ENCODE measurements at places on chromosomes 4 and X. TPM values are rescaled to one million over a fixed set of nuclear protein-coding genes. Genes with fewer than 3 reads are reported as not detected.

- H3K4me1 ChIP-seq = peaks cover 11% of the 10 kb centered on the region
- no peak overlapping the region for H3K27ac ChIP-seq
- no peaks in the 10 kb centered on the region for H3K36me3 ChIP-seq
- no peak overlapping the region for H3K4me3 ChIP-seq
- no peaks in the 10 kb centered on the region for H3K27me3 ChIP-seq
Measured at GRCh38 chr4:25448379-25449109, 71.5 kb downstream of the ANAPC4 start.

NHS gene
- 25.6 TPM for total RNA-seq

DNA sequence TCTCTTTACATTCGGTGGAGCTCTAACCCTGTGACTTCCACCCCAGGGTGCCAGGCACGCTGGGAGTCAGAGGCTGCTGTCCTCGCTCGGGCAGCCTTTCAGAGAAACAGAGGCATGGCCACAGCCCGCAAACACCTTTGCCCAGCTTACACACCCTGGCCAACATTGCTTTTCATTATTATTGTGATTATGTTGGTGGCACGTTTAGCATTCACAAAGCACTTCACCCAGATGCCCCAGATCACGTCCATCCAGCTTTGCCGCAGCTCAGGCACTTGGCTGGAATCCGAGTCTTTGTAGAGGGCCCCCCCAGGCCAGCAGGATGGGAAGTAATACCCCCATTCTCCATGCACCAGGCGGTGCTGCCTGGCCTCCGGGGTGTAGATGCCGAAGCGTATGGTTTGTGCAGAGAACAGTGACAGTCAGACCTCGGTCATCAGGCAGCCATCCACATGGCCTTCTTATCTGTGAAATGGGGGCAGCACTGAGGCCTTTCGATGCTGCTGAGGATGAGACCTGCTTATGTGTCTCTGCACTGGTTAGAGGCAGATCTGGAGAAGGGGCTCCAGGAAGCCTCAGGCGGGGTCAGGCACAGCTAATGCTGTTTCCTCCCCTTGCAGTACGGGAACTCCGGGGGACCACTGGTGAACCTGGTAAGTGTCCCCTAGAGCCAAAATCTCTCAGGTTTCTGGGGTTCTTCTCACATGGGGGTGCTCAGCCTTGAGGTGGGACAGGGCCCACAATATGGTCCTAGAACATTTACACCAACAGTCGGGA lies 22.3 kb downstream of the HTRA3 start:
- H3K4me3 ChIP-seq = no peak overlapping the region
- no peaks in the 10 kb centered on the region for H3K4me1 ChIP-seq
- H3K27me3 ChIP-seq = no peaks in the 10 kb centered on the region
- H3K27ac ChIP-seq = no peak overlapping the region
- H3K36me3 ChIP-seq = no peaks in the 10 kb centered on the region

CCKAR gene
- not detected for total RNA-seq

DNA sequence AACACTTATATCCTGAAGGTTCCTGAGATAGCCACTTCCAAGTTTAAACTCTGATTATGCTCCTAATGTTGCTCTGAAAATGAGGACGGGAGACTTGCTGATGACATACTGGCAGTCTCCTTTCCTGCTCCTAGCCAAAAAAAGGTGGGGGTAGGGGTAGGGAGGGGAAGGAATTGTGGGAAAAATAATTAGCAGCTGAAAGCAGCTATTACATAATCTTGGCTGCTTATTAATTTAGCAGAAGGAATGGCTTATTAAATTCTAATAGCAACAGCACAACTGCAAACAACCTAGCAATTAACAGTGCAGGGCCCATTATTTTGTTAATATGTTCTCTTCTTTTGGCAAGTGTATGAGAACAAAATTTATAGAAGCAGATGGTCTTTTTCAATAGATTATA lies 2.0 kb upstream of the AP1S2 start:
- peaks cover 4% of the 10 kb centered on the region for H3K36me3 ChIP-seq
- peak overlapping the region; percentile 34 for H3K4me3 ChIP-seq
- H3K27ac ChIP-seq = peak overlapping the region; percentile 45
- peaks cover 8% of the 10 kb centered on the region for H3K4me1 ChIP-seq

DNA sequence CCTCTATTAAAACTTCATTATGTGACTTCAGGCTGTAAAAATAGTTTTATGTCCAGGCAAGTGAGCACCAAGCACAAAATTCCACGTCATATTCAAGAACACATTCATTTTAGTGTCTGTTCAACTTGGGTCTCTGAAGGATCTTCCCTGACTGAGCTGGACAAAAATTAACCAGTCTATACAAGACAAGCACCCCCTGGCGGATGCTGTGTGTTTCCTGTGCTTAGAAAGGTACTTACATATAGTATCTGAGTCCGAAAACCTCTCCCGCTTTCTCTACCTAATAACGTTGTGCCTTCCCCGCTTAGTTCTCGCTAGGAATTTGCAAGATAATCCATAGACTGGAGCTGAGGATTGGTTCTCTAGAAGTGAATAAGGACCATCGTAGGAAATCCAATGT lies 2214.5 kb upstream of the TENM3 start:
- no peak overlapping the region for H3K4me3 ChIP-seq
- H3K27ac ChIP-seq = no peak overlapping the region
- peak; percentile 10 for DNase-seq

DNA sequence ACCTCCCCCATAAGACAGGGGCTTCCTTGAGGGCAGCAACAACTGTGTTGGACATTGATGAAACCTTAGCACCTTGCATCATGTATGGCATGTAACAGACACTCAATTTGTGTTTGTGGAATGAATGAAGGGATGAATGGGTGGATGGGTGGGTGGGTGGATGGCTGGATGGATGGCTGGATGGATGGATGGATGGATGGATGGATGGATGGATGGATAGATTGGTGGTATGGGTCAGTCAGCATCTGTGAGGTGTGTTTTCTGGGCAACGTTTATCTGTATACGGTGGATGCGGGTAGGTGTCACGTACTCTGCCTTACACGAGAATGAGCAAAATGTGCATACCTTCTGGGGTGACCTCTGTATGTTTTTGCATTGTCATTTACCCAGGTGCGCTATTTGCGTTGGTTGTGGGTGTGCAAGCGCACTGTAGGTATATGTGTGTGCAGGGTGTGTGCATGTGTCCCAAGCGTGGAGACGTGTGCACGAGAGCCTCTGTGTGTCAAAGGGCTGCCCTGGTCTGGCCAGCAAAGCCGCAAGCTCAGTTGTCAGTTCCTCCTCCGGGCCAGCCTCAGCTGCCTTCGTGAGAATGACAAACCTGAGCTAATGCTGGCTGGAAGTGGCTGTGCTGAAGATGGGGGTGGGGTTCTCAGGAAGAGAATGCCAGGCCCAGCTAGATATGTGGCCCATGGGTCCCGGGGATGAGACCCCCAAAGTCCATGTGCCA lies 26.5 kb downstream of the ELF4 start:
- peak; percentile 12 for DNase-seq
- H3K27me3 ChIP-seq = no peaks in the 10 kb centered on the region
- H3K4me1 ChIP-seq = peaks cover 59% of the 10 kb centered on the region

GRCh38 chr4:119977076-119977940 lies 89.3 kb downstream of the MAD2L1 start:
- no peaks in the 10 kb centered on the region for H3K36me3 ChIP-seq
- H3K4me1 ChIP-seq = no peaks in the 10 kb centered on the region
- no peak overlapping the region for H3K4me3 ChIP-seq
- DNase-seq = no peak
- peaks cover 13% of the 10 kb centered on the region for H3K27me3 ChIP-seq
- H3K27ac ChIP-seq = no peak overlapping the region

- no peaks in the 10 kb centered on the region for H3K4me1 ChIP-seq
- no peak for DNase-seq
- peaks cover under 1% of the 10 kb centered on the region for H3K27me3 ChIP-seq
- H3K4me3 ChIP-seq = no peak overlapping the region
Measured at GRCh38 chr4:162959046-162959445, 207.6 kb downstream of the NAF1 start.

DNA sequence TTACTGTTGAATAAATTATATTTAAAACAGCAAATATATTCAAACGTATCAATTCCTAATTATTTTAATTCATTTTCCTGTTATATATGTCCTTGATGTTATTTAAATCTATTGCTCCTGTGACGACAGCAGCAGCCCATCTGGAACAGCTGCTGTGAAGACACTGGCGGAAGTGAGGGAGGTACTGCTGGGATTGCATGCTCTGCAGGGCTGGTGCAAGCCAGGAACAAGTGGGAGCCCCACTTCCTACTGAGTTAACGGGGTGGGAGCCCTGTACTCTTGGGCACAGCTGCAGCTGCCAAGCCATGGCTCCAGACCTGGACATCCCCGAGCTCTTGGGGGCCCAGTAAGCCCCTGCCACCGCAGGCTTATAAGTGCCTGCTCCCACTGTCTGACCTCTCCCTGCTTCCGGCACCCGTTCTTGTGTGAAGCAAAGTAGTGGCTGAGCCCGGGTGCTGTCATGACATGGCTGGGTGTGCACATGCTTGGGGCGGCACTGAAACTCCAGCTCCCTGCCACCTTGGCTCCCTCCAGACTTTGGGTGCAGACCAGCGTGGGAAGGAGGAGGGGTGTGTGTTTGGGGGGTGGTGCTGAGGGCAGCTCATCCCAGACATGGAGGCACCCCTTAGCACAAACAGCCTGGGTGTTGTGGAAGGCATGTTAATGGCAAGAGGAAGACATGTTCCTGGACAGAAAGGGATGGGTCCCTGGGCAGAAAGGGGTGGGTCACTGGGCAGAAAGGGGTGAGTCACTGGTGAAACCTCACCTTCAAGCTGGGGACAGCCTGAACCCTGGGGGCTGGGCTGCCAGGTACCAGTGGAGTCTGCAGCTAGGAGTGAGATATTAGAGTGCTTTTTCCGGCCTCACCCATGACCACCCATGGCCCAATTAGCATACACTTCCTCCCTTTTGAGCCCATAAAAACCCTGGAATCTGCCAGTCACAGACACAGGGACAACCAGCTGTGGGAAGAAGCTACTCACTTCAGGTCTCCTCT lies 1981.3 kb upstream of the IGFBP7 start:
- H3K36me3 ChIP-seq = no peaks in the 10 kb centered on the region
- DNase-seq = no peak
- no peak overlapping the region for H3K27ac ChIP-seq
- no peak overlapping the region for H3K4me3 ChIP-seq

- no peak overlapping the region for H3K4me3 ChIP-seq
- peaks cover 24% of the 10 kb centered on the region for H3K27me3 ChIP-seq
- H3K4me1 ChIP-seq = peaks cover 6% of the 10 kb centered on the region
- peaks cover 2% of the 10 kb centered on the region for H3K36me3 ChIP-seq
Measured at GRCh38 chr4:37481547-37482122, 204.5 kb downstream of the RELL1 start.

- no peak overlapping the region for H3K27ac ChIP-seq
- H3K4me3 ChIP-seq = no peak overlapping the region
- no peaks in the 10 kb centered on the region for H3K4me1 ChIP-seq
- no peak for DNase-seq
- H3K27me3 ChIP-seq = peaks cover 22% of the 10 kb centered on the region
- no peaks in the 10 kb centered on the region for H3K36me3 ChIP-seq
Measured at GRCh38 chr4:183858011-183858615, 47.0 kb upstream of the STOX2 start.

- no peak overlapping the region for H3K27ac ChIP-seq
- no peak overlapping the region for H3K4me3 ChIP-seq
- H3K36me3 ChIP-seq = no peaks in the 10 kb centered on the region
- DNase-seq = no peak
- peaks cover 12% of the 10 kb centered on the region for H3K4me1 ChIP-seq
Measured at GRCh38 chrX:153993978-153994377, 21.4 kb downstream of the TMEM187 start.

DNA sequence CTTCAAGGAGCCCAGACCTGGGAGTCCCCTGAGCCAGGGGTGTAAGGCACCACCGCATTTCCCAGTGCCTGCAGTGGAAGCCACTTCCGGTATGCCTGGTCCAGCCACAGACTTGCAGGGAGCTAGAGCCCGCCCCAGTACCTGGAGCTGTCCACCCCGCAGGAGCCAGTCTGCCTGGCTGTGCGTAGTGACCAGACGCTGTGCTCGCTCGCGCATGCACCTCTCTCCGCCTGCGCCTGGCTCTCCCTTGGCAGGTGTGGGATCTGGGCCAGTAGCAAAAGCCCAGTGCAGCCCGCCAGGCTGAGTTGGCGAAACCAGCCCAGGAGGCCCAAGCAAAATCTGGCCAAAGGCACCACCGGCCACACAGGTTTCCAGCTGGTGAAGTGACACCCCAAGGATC lies 973.7 kb upstream of the AGA start:
- no peaks in the 10 kb centered on the region for H3K36me3 ChIP-seq
- H3K27ac ChIP-seq = no peak overlapping the region
- no peaks in the 10 kb centered on the region for H3K4me1 ChIP-seq
- no peaks in the 10 kb centered on the region for H3K27me3 ChIP-seq
- H3K4me3 ChIP-seq = no peak overlapping the region

DNA sequence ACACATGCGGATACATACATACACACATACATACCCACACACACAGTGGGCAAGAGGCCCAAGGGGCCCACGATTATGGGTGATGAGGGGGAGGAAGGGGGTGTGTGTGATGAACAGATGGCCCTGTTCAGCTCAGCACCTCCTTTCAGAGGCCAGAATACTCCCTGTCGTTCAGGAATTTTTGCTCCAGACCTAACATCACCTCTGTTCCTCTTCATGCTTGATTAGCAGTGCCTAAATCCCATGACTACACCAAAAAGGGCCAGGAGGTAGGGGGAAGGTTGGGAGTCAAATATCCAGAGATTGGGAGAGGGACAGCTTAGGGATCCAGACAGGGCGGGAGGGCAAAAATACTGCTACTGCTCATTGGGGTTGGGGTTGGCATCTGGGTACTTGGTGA lies 42.7 kb downstream of the SMC1A start:
- H3K4me3 ChIP-seq = no peak overlapping the region
- no peaks in the 10 kb centered on the region for H3K27me3 ChIP-seq
- no peak overlapping the region for H3K27ac ChIP-seq
- peaks cover 17% of the 10 kb centered on the region for H3K36me3 ChIP-seq

BTK gene
- total RNA-seq = 1.1 TPM

PLP1 gene
- not detected for total RNA-seq

- H3K27ac ChIP-seq = no peak overlapping the region
- peaks cover 30% of the 10 kb centered on the region for H3K27me3 ChIP-seq
- no peak for DNase-seq
- peak overlapping the region; percentile 34 for H3K4me3 ChIP-seq
- no peaks in the 10 kb centered on the region for H3K36me3 ChIP-seq
Measured at GRCh38 chrX:40011322-40012038, 86.3 kb downstream of the BCOR start.

GRCh38 chrX:19702856-19703255 lies 184.5 kb downstream of the SH3KBP1 start:
- H3K4me3 ChIP-seq = no peak overlapping the region
- H3K4me1 ChIP-seq = peaks cover 53% of the 10 kb centered on the region
- no peaks in the 10 kb centered on the region for H3K27me3 ChIP-seq
- H3K27ac ChIP-seq = no peak overlapping the region

DNA sequence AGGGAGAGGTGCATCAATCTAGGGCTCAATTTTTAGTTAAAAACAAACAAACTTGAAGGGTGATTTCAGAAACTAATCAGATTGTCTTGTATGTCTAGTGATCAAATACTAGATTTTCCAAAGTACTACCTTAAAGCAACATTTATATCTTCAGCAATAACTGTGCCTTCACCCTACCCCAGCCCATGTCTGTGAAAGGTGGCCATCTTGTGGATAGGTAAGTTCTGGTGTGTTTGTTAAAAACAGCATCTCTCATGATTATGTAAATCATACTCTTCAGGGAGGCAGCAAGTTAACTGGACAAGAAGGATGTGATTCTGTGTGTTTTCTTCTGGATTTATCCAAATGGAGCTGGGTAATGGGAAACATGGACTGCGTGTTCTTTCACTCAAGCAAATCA lies 81.4 kb upstream of the ACSL1 start:
- H3K27ac ChIP-seq = no peak overlapping the region
- no peaks in the 10 kb centered on the region for H3K36me3 ChIP-seq
- peaks cover 3% of the 10 kb centered on the region for H3K4me1 ChIP-seq
- no peak overlapping the region for H3K4me3 ChIP-seq
- DNase-seq = no peak
- H3K27me3 ChIP-seq = no peaks in the 10 kb centered on the region

Measured in activated naive CD8-positive, alpha-beta T cell treated with anti-CD3 and anti-CD28 coated beads for 36 hours (primary cell).